ENCODE measurements at places on chromosomes 1 and 21.

DNA sequence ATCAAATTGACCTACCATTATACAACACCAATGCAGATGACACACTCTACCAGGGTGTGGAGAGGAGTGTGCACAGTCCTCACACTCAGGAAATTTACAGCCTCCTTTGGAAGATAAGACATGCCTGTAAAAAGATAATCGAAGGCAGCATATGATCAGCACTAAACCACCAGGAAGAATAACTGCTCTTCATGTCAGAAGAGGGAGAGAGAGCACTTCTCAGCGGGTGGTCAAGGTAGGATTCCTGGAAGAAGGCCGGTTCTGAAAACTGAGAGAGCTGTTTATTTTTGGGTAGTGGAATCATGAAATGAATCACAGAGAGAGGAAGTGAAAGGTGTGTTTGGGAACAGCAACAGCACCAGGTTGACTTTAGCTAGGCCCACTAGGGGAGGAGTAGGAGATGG lies 14.0 kb upstream of the ZNF697 start:
- no peak for DNase-seq

GRCh38 chr1:103859721-103860120 lies 110.0 kb downstream of the AMY1C start:
- DNase-seq = no peak

DNA sequence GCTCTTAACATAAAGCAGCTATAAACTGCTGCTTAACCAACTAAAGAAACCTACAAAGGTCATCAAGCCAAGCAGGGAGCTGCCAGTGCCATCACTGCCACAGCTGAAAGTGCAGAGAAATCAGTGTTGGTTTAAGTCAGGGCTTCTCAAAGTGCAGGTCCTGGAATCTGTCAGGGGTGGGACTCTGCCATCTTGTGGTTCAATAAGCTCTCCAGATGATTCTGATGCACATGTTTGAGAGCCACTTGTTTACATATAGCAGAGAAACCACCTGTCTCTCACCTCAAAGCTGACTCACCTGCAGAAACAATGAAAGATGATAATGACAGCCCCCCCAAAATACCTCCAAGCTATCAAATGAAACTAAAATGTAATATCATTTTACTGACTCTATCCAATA lies 49.3 kb downstream of the SH3GLB1 start:
- no peak for DNase-seq

DNA sequence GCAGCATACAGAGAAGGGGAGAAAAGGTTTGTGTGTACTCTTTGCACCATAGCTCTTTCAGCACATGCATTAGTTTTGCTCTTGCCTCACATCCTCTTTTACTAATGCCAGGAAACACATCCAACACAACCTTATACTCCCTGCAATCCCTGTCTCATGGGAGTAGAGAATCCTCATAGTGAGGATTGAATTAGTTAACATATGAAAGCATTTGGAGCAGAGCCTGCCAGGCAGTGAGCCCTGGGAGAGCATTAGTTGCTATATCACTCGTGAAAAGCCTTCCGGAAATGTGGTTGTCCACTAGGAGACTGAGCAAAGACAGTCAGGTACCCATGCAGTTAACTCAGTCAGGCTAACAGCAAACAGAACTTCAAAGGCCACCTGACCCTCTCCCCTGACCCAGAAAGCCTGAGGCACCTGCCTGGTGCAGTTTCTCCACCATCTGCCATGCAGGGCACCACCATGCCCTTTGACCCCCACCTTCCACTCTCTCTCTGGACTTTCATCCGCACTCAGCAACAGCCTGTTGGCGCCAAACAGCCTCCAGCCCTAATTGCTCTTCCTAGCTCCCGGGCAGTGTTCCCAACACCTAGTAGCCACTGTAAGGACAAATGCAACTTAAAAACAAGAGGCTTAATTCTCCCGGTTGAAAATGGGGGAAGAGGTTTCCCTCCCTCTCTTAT lies 14.9 kb upstream of the AGT start:
- DNase-seq = no peak

DNA sequence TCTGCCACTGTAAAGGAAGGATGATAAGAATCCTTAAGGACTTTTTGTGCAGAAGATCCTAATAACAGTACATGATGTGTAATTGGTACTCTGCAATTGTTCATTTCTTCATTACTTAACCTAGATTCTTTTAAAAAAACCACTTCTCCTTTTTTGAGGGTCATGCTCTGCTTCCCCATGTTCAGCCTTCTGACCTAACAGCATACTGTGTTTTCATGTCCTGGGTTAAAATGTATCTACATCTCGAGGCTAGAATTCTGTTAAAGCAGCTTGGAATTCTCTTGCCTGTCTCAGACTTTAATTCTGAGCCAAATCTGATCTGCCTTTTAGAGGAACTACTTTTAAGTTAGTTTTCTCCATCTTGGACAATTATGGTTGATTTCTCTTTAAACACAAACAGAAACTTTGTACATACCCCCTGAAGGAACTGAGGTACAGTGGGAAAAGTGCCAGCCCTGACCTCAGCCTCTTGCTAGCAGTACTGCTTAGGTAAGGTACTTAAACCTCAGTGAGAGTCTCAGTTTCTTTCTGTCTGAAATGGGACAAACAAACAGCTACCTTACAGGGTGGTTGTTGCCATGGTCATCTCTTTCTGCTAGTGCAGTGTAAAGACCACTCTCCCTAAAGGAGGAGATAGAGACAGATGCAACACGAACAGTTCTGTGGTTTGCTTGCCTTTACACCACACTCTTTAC lies 103.2 kb upstream of the DYNLT5 start:
- no peak for DNase-seq

- peak; percentile 37 for DNase-seq
Observed at GRCh38 chr1:106268070-106268469, 788.4 kb upstream of the PRMT6 start.

- DNase-seq = no peak
Observed at GRCh38 chr1:15260418-15261154, 13.6 kb downstream of the FHAD1 start.

DNA sequence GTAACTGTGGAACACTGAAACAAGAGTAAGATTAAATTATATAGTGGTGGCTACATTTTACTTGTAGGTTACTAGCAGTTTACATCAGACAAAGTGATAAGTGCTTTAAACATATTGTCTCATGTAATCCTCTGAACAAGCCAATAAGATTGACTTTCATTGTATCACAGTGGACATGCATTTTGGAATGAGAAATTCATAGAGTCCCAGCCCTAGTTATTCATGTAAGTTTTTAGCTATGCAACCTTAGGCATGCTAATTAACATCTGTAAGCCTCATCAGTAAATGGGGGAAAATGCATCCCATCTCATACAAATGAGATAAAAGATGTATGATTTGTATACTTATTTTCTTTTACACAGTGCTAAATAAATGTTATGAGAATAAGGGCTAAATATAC lies 1038.1 kb upstream of the ADGRL4 start:
- DNase-seq = no peak

DNA sequence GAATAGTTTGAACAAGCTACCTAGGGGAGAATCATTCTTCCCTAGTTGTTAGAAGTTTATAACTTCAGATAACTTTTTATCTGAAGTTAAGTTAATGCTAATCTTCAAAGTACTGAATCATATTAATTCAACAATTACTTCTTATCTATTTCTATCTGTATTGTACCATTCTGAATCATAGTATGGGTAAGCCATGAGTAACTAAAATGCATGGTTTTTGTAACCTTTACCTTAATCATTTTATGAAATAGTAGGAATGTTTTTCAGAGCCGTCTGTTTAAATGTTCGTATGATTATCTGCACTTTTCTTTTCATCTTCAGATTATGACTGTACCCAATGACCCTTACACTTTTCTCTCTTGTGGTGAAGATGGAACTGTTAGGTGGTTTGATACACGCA lies 50.3 kb upstream of the MPC2 start:
- no peak for DNase-seq

- no peak for DNase-seq
Observed at GRCh38 chr21:32710069-32710784, 17.6 kb downstream of the SYNJ1 start.

- peak; percentile 46 for DNase-seq
Observed at GRCh38 chr1:96538111-96538641, 183.4 kb upstream of the PTBP2 start.

GRCh38 chr1:100535264-100535663 lies 2.7 kb upstream of the GPR88 start:
- DNase-seq = no peak

GRCh38 chr21:38269576-38269936 lies 12.8 kb downstream of the KCNJ15 start:
- peak; percentile 26 for DNase-seq

GRCh38 chr21:32474179-32475059 lies 61.9 kb downstream of the EVA1C start:
- DNase-seq = no peak

- peak; percentile 80 for DNase-seq
Observed at GRCh38 chr1:203440771-203441170, 34.8 kb upstream of the PRELP start.
